ENCODE measurements at places on chromosomes 6 and 20.

- DNase-seq = no peak
Observed at GRCh38 chr6:75590370-75590769, 11.3 kb upstream of the SENP6 start.

DNA sequence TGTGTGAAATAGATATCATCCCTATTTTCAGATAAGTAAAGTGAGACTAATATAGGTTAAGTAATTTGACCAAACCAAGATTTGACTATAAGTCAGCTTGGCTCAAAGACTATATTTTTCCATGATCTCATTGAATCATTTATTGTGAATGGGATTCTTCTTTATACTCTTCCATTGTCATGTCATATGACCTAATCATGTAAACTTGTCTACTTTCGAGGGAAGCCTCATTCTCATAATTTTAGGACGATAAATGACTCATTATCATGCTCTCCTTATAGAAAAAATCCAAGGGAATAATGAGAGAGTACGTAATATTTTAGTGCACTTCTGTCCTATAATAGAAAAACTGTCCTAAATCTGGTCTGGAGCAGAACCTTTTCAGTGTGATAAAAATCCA is 40.9 kb upstream of the CCN6 start:
- DNase-seq = no peak

DNA sequence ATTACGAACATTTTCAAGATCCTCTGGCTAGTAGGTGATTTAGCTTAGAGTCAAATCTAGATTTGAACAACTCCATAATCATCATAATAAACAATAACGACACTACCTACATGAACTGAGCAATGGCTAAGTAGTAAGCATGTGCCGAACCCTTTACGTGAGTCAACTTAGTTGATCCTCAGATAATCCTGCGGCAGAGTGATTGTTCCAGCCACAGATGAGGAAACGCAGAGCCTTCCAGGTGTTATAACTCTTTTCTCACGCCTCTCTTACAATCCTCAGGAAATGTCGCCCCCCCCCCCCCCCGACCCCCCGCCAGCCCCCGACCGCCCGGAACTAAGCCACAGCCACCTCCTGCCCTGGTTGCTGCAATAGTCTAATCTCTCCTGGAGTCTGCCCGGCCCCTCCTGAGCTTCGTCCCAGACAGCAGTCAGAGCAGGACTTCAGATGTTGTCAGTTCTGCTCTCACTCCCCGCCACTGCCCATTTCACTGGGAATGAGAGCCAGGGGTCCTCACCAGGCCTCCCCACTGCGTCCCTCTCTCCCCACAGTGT is 141.5 kb upstream of the AGPAT4 start:
- no peak for DNase-seq

DNA sequence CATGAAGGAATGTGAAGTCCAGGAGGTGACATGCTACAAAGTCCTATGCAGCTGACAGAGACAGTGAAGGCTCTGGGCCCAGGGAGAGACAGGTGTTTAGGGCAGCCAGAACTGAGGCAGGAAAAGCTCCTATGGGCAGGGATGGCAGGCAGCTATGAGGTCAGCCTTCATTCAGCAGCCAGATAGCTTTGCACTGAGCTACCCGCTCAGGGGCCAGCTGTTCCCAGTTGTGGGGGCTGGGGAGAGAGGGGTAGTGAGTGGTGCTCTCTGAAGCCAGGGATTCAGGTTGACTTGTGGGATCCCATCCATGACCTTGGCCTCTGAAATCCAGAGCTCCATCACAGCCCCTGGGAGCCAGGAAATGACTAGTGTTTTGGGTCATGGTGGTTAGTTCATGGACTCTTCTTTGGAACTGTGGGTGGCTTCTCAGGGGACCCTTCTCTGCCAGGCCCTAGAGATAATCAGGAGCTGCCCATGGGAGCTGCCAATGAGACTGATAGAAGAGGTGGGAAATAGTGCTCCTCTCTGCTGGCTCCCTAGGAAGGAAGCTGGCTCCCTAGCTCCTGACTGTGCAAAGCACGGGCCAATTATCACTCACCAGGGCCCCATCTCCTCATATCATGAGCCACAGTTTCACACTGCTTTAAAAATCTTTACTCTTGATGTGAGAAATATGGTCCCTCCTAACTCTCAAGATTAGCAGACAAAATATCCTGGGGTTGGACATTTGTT is 127.7 kb downstream of the VEGFA start:
- DNase-seq = no peak

DNA sequence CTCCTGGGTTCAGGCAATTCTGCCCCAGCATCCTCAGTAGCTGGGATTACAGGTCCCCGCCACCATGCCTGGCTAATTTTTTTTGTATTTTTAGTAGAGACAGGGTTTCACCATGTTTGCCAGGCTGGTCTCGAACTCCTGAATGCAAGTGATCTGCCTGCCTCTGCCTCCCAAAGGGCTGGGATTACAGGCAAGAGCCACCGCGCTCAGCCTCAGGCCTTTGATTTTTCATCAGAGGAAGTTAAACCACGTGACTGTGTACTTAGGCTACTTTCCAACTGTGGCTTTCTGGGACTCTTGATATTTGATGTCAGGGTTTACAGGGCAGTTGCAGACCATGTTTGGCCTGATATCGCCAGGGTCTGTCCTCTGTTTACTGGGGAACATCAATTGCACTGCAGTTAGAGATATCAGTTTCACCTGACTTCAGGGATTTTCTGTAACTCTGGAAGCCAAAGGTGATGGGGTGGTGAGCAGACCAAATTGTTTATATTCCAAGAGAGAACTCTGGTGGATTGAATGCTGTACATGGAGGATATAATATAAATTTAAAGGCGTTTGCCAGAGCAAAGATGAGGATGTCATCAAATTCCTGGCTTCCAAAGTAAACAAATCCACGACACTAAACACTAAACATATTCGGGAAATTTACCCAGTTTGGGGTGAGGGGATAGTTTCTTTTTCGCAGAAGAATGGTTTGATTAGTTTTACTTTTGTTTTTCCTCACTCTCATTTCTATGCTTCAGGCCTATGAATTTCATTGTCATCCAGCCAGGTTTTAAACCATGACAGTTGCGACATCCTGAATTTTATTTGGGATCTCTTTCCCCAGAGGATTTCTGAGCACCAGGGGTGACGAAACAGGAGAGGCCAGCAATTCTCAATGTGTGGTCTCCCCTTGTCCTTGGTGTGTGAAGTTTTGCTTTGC is 4.2 kb downstream of the PSMF1 start:
- no peak for DNase-seq

DNA sequence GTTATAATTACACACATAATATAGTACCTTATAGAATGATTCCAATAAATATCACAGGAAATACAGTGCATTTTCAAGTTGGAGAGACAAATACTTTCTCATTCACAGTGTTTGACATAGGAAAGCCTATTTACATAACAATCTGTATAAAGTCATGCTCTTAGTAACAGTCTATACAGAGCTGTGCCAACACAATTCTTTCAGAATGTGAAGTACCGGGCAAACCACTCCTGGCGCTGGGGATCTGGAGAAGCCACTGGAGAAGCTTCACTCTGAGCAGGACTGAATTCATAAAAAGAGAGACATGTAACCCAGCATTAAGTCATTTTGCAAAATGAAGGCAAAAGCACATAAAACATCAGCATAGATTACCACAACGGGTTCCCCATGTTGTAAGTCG is 24.9 kb upstream of the MCM9 start:
- no peak for DNase-seq

DNA sequence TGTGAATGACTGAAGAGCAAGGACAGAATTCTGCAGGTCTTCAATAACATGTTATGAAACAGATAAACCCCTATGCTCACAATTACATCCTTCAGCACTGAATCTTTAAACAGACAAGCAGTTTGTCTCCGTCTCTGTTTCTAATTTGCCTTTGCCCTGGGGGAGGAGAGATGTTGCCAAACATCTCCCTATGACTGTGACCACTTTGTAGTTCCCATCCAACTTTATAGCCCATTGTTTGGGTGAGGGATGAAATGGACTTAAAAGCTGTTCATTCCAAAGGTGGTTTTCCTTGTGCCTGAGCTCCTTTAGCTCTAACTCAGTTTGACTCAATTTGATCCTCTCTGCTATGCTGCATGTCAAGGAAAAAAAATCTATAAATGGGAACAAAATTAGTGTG is 19.5 kb upstream of the ADTRP start:
- no peak for DNase-seq

DNA sequence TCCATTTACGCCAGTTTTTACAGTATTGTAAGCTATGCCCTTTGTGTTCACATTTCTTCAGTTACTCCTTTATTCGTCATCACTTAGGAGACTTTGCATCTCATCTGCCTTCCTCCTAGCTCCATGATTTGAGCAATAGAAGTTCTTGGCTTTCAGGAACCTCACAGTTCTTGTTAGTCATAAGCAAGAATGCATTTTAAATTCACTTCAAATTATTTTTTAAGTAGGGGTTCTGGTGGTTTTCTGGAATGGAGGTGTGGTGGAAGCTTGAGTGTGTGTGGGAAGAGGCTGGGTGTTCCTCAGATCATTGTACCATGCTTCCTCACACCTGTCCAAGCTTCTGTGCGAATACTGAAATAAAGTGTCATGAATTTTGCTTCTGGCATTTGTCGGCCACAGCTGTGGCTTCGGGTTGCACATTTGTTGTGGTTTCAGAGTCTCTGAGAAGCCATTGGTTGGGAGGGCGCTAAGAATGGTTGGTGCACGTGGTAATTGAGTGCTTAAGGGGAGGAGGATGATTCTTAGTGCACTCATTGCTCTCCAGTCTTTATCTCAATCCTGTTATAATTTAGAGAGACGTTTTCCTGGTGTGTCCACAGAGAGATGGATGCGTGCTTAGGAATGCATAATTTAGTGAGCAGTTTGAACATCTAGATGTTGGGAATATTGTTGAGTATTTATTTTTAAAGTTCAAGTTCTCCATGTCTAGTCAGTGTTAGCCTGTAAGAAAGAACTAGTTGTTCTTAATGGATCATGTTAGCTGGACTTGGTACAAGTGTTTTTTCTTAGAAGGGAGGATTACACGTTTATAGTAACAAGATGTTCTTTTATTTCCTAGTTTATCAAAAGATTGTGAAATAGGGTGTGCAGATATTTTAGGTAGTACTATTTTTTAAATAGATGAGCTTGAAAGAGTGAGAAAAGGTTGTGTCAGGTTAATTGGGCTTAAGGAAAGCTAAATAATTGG is 31.9 kb downstream of the FOXO3 start:
- no peak for DNase-seq

GRCh38 chr6:88349511-88349910 is 183.4 kb upstream of the CNR1 start:
- DNase-seq = no peak
